Left renal pelvis (tissue), 4 donors: ENCODE measurements at places on chromosomes 2 and 18. TPM values are rescaled to one million over a fixed set of nuclear protein-coding genes. Genes with fewer than 3 reads are reported as not detected.
A peak's percentile ranks its signal among the peaks of the same experiment; 100 is the strongest.

- peak; percentile 81 for DNase-seq
Observed at GRCh38 chr2:23939987-23940717, at the start of gene UBXN2A. Gene UBXN2A, plus strand, starts transcription at chr2:23940463. Its CDS starts 17,852 bp downstream, at chr2:23958315.

DNA sequence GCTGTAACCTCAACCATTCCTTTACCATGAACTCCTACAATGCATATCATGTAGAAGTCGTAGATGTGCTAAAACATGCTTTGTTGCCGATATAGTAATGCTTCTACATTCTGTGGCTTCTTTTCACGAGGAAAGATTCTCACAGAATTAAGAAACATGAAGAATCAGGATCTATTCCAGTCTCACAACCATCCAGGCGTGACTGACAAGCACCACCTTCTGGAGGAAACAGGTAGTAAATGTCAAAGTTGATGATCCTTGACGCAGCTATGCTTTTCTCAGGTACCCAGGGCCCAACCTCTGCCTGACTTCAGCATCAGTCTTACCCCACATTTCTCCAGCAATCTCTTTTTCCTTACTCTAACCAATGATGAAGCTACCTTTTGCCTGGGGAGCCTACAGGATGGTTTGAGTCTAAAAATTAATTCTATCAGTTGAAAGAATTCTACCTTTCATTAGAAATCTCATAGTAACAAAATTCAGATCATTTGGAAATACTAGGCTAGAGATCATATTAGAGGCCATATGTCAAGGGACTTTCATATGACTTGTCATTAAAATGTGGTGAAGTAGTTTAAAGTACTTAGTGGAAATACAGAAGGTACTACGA lies 123.3 kb upstream of the RND3 start:
- no peak for DNase-seq

DNA sequence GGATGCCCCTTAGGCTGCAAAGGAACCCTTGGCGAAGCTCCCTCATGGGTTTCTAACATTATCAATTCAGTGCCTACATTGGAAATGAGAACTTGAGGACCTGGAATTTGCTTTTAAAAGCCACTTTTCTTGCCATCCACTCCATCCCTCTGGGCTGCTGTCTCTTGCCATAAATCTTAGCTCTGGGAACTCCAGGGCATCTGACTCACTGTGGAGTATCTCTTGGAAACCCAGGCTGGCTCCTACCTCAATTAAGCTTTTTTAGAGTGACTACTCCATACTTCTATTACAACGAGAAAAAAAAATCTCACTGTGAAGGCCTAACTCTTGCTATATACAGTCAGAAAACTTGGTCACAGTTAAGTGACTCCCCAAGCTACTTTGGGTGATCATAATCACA lies 227.2 kb upstream of the SETBP1 start:
- no peak for DNase-seq

DNA sequence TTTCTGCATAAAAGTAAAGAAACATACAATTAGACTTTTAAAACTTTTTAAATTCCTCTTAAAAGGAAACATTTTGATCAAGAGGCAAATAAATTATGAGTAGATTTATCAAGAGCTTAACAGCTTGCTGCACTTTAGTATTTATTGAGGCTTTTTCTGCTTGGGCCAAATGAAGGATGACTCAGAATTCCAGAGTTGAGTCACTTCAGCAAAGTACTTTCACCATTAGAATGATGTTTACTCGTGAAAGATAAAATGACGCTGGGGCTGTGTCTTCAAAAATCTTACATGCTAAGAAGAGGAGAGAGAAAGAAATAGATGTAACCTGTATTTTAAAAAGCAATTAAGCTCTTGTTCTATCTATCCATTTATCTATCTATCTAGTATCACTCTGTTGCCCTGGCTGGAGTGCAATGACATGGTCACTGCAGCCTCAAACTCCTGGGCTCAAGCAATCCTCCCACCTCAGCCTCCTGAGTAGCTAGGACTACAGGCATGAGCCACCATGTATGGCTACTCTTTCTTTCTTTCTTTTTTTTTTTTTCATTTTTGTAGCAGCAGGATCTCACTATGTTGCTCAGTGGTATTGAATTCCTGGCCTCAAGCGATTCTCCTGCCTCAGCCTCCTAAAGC lies 75.3 kb upstream of the RIOK3 start:
- no peak for DNase-seq

- DNase-seq, result no peak
Observed at GRCh38 chr2:197128126-197128525, 182.5 kb downstream of the ANKRD44 start.

DNA sequence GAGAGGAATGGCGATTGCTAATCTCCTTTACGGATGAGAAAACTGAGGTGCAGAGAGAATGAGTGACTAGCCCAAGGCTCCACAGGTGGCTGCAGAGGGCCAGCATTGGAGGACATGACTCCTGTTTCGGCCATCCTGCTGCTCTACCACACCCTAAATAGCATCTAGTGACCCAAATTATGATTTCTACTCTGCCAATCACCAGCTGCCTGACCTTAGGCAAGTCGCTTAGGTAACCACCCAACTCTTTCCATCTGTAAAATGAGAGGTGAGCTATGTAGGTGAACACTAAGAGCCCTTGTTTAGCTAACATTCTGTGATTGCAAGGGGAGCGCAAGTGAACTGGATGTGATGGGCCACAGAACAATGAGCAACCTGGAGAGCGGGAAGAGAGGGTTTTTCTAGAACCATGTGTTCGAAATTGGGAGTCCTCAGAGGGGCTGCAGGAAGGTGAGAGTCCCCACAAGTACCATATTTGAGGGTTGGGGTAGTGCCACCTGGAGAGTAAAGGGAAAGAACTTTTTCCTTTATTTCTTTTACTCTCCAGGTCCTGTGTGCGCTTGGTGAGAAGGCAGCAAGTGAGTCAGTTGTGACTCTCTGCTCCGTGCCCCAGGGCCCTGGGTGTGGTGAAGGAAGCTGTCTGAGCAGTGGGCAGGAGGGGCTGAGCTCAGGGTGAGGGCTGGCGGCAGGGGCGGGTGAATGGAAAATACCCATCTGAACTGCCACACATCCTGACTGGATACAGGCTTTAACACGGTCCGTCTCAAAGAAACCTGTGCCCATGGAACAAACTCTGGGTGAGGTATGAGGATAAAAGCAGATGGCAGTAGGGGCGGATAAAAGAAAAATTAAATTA lies 2.4 kb downstream of the CYP27C1 start:
- DNase-seq, result no peak

GRCh38 chr2:219438453-219438852 lies 3.8 kb downstream of the SPEG start:
- no peak for DNase-seq

DNA sequence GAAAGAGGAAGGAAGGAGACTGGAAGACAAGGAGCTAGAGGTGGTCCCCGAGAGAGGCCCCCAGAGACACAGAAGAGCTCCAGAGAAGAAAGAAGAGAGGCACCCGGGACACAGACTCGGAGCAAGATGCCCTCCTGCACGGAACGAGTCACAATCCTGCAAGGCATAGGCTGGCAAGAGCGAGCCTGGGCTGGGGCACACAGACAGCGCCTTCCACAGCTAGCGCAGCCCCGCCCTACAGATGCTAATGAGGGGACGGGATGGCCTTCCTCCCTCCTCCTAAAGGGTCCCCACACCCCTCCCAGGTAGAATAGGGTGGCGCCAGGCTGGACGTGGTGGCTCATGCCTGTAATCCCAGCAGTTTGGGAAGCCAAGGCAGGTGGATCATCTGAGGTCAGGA lies 19.8 kb upstream of the GPR17 start:
- DNase-seq, result no peak

GRCh38 chr18:23918395-23919032 lies 96.0 kb upstream of the TTC39C start:
- peak; percentile 42 for DNase-seq

DNA sequence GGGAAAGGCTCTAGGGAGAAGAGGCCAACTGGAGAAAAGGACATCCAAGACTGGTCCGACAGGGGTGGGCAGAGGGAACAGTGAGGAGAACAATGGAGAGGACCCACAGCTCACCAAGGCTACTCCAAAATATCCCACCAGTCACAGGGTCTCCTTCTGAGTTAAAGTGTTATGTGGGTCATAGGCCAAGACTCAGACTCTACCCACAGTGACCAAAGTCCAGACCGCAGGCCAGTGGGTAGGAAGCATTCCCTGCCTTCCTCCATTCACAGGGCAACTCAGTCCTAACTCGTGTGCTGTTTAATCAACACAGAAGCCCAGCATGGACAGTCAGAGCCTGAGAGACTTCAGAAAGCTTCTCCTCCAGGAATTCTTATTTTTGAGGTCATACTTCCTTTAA lies 260.6 kb downstream of the SMAD2 start:
- no peak for DNase-seq

DNA sequence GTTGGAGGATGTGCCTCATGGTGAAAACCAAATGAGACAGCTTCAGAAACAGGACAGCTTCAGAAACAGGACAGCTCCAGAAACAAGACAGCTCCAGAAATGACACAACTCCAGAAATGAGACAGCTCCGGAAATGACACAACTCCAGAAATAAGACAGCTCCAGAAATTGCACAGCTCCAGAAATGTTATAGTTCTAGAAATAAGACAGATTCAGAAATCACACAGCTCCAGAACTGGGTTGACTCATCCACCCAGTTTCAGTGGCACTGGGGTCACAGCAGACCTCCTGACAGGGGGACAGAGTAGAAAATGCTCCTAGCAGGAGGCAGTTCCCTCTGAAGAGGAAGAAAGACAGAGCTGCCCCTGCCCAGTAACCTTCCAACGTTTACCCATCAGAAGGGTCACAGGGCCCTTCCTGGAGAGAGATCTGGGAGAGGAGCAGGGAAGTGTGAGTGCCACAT lies 26.9 kb upstream of the COL6A3 start:
- no peak for DNase-seq

- no peak for DNase-seq
Observed at GRCh38 chr2:62814123-62814522, 108.6 kb downstream of the EHBP1 start.

DNA sequence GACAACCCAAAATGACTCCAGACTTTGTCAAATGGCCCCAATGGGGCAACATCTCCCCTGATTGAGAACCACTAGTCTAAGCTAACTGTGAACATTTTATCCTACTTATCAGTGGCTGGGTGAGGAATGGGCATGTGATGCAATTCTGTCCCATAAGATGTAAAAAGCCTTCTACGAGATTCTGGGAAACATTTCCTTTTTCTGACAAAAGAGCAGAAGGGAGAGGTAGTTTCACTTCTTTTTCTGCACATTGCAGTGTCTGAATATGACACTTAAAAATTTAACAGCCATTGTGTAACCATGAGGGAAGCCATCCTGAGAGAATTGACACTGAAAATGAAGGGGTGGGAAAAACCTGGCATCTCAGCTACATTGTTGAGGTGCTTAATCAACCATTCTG lies 17.3 kb upstream of the MARCHF4 start:
- DNase-seq, result no peak

GRCh38 chr2:31693882-31694281 lies 113.1 kb upstream of the SRD5A2 start:
- no peak for DNase-seq

- no peak for DNase-seq
Observed at GRCh38 chr2:226064932-226065570, 665.5 kb downstream of the NYAP2 start.

- no peak for DNase-seq
Observed at GRCh38 chr18:27062802-27063201, 122.3 kb downstream of the CHST9 start.

DNA sequence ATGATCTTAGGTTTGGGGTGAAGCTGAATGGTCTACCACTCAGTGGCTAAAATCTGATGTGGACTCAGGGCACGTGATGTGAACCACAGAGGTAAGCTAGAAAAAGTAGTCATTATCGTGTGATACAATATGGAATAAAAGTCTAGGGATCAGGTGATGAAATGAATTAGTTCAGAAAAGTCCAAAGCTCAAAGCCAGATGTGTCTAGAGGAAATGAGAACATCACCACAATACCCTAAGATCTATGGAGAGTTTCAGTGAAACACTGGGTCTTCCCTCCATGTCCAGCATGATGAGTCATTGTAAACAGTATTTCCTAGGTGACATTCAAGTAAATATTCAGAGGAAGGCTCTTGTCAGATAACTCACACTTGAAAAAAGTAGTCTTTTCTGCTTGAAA lies 1257.4 kb upstream of the ZEB2 start:
- no peak for DNase-seq

DNA sequence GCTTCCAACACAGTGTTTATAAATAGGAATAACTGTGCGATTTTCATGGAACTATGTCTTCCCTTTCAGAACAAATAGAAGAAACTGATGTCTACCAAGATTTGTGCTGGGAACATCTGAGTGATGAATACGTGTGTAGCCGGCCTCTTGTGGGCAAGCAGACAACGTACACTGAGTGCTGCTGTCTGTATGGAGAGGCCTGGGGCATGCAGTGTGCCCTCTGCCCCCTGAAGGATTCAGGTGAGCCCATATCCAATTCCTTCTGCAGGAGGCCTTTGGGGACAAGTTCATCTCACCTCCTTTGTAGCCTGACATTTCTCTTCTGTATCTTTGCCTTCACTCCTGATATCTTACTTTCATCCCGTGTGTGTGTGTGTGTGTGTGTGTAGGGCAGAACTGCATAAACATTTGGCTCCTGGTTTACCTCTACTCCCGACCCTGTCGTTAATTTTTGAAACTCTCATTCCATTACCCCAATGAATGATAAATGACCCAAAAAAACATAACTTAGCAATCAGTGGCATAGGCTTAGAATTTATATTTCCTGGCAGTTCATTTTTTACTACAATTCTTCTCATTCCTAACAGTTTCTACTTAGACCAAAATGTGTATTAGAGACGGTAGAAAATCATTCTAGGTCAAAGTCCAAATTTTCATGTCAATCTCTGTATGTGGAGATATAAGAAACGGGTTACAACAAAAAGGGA lies 111.0 kb upstream of the RASGRP3 start:
- DNase-seq, result no peak

GRCh38 chr2:230459216-230459615 lies 43.2 kb downstream of the SP100 start:
- no peak for DNase-seq

GRCh38 chr18:76697441-76697901 lies 124.9 kb upstream of the ZNF236 start:
- no peak for DNase-seq

- no peak for DNase-seq
Observed at GRCh38 chr18:47756364-47757016, 174.0 kb downstream of the SMAD2 start.

DNA sequence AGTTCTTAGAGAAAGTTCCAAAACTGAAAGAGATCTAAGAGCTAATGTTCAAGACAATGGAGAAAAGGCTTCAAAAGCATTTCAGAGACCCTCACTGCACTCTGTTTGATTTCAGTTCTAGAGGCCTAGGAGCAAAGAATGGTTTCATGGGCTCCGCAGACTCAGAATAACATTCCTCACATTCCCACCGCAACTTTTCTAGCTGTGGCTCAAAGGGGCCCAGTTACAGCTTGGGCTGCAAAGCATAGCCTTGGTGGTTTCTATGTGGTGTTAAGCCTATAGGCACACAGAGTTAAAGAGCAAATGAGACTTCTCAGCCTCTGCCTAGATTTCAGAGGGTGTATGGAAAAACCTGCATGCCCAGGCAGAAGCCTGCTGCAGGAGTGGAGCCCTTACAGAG lies 73.0 kb downstream of the FSIP2 start:
- DNase-seq, result no peak

The COL4A3 gene
- polyA plus RNA-seq, result 65.0 TPM

The BOLL gene
- not detected for polyA plus RNA-seq

The CAPN14 gene
- polyA plus RNA-seq, result 0.07 TPM

The LHCGR gene
- polyA plus RNA-seq, result 0.35 TPM

The REG1B gene
- not detected for polyA plus RNA-seq

The ARHGAP15 gene
- 3.4 TPM for polyA plus RNA-seq

The ELOA2 gene
- polyA plus RNA-seq, result not detected

The PJVK gene
- polyA plus RNA-seq, result 15.7 TPM

The SLC23A3 gene
- 24.8 TPM for polyA plus RNA-seq

The VWC2L gene
- not detected for polyA plus RNA-seq

The MATN3 gene
- polyA plus RNA-seq, result 3.7 TPM

The ZNF396 gene
- 1.8 TPM for polyA plus RNA-seq

The POTEC gene
- 0.03 TPM for polyA plus RNA-seq
